Fibroblast of pulmonary artery (primary cell): ENCODE measurements at places on chromosomes 13 and 19.

GRCh38 chr19:6229216-6229913, 50.4 kb downstream of the MLLT1 start:
- DNase-seq: no peak

DNA sequence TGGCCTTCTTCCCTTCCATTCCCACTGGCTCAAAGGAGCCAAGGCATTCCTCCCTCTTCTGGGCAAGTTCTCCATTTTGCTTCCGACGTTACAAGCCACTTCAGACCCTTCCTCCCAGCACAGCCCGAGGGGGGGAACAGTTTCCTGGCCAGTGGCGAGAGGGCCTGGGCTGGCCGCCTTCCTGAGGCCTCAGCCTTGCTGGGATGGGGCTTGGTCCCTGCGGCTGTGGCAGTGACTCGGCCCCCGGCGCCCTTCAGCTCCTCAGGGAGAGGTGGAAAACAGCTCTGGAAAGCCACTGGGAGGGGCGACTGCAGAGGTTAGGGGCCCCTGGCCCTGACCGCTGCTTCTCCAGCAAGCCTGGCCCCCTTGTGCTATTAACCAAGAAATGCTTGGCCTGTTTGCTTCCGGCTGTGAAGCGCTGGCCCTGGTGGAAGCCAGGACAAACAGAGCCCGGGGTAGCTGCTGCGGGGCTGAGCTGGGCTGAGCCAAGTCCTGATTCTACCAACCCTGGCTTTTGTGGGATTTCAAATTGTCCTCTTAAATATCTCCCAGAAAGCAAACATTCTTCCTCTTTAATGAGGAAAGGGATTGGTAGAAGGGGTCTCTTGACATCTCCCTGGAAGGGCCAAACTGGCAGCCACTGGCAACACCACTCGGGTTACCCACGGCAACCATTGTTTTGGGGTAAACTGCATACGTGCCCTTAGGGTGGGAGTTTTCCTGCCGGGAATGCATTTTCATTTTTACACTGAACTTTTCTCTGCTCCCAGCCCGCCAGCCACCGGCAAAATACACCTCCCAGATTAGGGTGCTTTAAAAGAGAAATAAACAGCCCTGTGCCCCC, 38.7 kb downstream of the C13orf46 start:
- no peak for DNase-seq

- DNase-seq: no peak
Observed at GRCh38 chr13:69234171-69234570, 873.5 kb upstream of the ATXN8OS start.

DNA sequence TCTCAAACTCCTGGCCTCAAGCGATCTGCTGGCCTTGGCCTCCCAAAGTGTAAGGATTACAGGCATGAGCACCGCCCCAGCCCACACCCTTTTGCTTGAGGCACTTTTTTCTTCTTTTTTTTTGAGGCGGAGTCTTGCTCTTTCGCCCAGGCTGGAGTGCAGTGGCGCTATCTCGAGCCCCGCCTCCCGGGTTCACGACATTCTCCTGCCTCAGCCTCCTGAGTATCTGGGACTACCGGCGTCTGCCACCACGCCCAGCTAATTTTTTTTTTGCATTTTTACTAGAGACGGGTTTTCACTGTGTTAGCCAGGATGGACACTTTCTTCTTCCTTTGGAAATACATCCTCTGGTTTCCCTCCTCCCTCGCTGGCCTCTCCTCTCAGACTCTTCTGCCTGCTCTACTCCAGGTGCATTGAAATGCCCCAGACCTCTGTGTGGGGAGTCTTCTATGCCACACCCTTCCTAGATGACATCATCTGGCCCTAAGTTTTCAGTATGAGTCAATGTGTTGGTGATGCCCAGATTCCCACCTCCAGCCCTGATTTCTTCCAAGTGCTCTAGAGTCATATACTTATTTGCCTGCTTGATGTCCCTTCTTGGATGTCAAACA, 20.7 kb upstream of the TPT1 start:
- peak; percentile 38 for DNase-seq

- no peak for DNase-seq
Observed at GRCh38 chr13:39038569-39039030, 344 bp downstream of the NHLRC3 start.
